ENCODE measurements at places on chromosomes 5 and 9.

DNA sequence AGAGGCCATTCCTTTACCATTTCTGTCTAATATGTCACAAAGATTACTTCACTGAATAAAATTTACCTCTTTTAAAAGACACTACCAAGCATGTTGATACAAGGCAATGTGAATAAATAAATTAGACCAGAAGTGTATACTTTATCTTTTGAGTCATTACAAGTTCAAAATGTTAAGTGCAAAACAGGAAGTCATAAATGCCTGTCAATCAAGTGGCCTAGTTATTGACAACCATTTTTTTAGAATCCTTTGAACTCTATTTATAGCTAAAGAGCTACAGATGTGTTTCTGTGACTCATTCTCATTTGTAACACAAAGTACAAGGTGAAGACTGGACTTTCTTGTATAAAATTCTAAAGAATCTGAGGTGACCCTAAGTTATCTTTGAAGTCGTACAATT lies 602.7 kb upstream of the SEMA6A start:
- peak; percentile 85 for DNase-seq

DNA sequence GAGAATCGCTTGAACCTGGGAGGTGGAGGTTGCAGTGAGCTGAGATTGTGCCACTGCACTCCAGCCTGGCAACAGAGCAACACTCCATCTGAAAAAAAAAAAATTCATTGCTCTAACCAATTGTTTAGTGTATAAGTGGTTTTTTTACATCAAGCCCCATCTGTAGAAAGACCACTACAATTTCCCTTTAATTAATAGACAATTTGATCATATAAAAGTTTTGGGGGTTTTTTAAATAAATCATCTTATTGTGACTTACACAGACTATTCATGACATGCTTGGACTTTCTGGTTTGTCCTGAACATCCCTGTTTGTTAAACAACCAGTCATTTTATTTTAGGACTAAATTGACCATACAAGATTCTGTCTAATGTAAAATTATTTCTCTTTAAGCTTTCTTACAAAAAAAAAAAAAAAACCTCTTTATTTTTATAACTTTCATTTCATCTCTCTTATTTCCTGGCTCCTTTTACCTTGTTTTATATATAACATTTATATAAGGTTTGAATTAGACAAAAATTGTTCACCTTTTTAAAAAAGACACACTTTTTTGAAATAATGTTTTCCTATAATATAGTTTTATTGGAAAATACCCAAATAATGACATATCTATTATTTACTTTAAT lies 9.8 kb upstream of the FANCC start:
- DNase-seq, result no peak

DNA sequence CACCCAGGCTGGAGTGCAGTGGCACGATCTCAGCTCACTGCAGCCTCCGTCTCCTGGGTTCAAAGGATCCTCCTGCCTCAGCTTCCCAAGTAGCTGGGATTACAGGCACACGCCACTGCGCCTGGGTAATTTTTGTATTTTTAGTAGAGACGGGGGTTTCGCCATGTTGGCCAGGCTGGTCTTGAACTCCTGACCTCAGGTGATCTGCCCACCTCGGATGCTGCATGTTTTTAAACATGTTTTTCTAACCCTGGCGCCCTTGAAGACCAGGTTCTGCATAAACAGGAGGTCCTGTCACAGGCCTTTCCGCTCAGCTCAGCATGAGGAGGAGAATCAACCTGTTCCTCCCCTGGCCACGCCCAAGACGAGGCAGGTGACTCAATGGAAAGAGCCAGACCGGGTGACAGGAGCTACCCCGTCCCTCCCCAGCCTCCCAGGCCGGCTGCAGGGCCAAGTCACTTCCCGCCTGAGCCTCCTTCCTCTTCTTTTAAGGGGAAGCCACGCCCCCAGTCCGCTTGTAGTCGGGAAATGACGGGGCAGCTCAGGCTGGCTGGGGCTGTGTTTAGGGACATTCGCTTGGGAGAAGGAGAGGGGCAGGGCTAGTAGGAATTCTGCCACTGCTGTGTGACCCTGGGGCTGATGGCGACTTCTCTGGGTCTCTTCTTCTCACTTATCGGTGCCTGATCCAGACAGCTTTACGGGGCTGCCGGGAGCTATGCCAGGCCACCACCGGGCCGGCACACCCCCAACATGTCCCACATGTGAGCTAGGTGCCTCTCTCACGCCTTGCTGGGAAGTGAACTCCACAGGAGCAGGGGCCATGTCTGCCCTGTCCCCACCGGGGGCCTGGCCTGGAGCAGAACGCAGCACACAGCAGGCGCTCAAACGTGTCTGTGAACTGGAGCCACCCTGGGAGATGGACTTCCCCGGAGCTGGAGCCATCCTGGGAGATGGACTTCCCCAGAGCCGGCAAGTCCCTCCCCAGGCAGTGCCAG lies 6.1 kb downstream of the NOTCH1 start:
- peak; percentile 90 for DNase-seq

DNA sequence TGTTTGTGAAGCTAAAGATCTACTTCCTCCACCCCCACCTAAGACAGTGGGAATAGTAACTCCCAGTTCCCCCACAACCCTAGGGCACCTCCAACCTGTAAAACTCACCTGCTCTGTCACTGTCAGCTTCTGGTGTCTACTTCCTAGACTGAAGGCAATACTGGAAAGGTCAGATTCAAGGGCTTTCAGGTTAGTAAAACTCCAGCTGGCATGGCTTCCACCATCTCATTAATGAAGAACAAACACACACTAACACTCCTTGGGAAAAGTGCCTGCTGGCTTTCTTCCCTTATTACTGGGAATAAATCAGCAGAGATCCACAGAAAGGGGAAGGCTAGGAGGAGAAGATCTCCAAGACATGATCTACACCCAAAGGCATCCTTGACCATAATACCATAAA lies 109.9 kb downstream of the TMEM174 start:
- DNase-seq, result no peak

- DNase-seq, result no peak
Measured at GRCh38 chr5:111236995-111237394, 12.8 kb downstream of the CAMK4 start.

GRCh38 chr9:12798066-12798770 lies 23.4 kb downstream of the LURAP1L start:
- no peak for DNase-seq

GRCh38 chr5:32975656-32976375 lies 264.7 kb downstream of the NPR3 start:
- no peak for DNase-seq

- DNase-seq, result no peak
Measured at GRCh38 chr5:35947085-35947484, 8.7 kb upstream of the CAPSL start.

GRCh38 chr9:5851445-5851844 lies 18.5 kb upstream of the ERMP1 start:
- no peak for DNase-seq

DNA sequence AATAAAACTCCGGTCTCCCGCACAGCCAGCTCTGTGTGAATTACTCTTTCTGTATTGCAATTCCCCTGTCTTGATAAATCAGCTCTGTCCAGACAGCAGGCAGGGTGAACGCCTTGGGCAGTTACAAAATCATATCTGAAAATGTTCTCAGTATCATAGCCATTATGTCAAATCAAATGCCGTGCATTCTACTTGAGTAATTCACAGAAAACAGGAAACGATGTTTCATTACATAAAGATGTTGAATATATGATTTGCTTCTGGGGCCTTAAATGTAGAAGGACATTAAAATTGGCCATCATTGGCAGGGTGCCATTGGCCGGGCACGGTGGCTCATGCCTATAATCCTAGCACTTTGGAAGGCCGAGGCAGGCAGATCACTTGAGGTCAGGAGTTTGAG lies 8.5 kb downstream of the POLR3G start:
- no peak for DNase-seq

GRCh38 chr9:135903786-135904520 lies 3.4 kb downstream of the CAMSAP1 start:
- no peak for DNase-seq

GRCh38 chr5:128895122-128895521 lies 70.2 kb upstream of the SLC27A6 start:
- no peak for DNase-seq

DNA sequence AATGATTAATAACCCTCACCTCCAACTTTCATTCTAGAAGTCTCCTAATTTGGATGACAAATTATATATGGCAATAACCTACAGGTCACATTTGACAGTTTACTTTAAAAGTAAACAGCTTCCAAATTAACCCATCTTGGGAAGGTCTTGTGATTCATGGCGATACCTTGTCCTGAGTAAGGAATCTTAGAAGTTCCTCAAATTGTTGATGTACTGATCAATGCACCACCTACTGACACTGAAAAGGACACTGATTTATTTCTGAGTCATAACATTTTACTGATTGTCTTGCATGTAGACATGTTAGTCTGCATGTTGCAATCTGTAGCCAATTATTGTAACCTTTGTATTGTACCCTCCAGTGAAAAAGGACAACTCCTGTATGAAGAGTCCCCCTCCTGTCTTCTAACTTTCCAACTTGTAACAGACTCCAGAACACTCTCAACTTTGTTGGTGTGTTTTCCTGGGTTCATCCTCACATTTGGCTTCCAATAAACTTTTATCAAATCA lies 16.0 kb upstream of the SLC22A5 start:
- DNase-seq, result no peak

- no peak for DNase-seq
Measured at GRCh38 chr5:116669261-116670031, 94.8 kb upstream of the SEMA6A start.

- no peak for DNase-seq
Measured at GRCh38 chr9:99466104-99466503, 244.0 kb downstream of the SEC61B start.

GRCh38 chr5:17302604-17303003 lies 85.2 kb downstream of the BASP1 start:
- no peak for DNase-seq

GRCh38 chr5:127649018-127649439 lies at the start of gene CTXN3:
TSS of gene CTXN3 (plus strand) at chr5:127649082. CDS start at chr5:127657522, 8,440 bp downstream.
- no peak for DNase-seq

DNA sequence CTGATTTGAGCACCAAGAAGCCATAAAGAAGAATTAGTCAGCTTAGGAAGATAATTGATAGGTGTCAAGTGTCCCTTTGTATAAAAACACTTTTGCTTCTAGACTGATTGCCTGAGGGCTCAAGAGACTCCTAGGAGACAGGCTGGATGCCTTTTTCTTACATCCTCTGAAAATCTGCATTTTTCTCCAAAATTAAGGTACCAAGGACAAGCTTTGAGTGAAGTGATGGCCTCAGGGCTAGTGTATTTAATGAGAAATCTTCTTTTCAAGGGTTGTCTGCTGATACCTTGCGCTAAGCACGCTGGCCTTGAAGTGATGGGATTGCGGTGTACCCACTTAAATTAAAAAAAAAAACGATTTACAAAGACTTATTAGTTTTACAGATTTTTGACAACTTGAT lies 304.0 kb downstream of the TLR4 start:
- no peak for DNase-seq

DNA sequence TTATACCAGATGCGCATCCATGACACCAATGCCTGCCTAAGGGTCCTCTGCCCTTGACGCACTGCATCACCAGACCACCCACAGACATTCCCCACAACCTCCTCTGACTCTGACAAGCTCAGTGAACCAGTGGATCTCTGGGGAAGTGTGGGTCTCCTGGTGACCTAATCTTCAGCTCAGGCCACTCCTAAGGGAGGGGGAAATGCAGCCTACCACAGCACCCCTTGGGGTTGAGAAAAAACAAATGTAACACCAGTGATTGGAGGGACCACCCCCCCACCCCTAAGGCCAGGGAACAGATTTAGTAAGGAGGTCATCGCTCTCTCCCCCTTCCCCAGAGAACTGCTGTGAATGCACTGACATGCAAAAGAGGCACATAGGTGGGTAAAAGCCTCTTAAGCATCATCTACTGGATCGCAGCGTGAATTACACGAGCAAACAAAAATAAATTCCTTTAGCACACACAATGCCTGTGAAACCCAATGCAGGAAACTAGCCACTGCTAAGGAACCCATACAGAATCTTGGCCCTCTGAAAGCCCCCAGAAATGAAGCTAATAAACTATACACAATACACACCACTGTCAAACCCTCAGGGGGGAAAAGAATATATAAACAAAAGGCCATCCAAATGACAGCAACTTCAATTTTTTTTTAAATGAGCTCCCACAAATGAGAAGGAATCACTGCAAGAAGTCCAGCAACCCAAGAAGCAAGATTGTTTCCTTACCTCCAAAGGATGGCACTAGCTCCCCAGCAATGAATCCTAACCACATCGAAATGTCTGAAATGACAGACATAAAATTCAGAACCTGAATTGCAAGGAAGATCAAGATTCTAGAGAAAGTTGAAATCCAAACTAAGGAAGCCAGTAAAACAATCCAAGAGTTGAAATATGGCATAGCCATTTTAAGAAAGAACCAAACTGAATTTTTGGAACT lies 513.7 kb upstream of the PTGER4 start:
- no peak for DNase-seq

DNA sequence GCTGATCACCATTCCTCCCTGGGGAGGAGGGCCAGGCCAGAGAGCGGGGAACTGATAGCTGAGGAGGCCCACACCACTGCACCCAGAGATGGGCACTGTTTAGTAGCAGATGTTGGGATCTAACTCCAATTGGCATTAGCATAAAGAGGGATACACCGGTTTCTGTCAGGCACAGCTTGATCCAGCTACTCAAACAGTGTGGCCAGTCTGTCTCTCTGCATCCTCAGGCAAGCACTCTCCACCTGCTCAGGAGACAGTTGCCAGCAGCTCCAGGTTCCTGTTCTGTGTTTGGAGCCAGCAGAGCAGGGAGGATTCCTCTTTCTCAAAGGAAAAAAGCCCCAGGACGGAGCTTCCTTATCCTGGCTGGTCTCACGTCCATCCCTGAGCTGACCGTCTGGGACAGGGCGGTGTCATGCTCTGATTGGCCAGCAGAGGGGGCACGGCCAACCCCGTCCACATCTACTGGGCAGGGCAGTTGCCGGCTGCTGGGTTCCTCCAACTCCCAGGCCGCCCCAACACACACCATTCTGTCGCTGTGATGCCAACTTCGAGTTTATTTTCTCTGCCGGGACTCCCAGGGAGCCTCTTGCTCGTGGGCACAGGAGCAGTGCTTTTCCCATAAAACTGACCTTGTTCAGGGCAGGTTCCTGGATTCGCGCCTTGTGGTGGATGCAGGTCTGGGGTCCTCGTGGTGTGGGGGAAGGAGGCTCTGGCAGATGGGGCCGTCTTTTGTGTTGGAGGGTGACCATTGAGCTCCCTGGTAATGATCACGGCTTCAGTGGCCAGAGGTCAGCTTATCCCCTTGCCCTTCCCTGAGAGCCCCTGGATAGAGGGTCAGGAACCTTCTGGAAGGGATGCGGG lies 47.9 kb downstream of the COL5A1 start:
- DNase-seq, result peak; percentile 34

- DNase-seq, result no peak
Measured at GRCh38 chr5:113176196-113176595, 199.6 kb downstream of the DCP2 start.

- DNase-seq, result no peak
Measured at GRCh38 chr5:168808051-168808616, 229.0 kb upstream of the PANK3 start.

- no peak for DNase-seq
Measured at GRCh38 chr9:21996858-21997257, 2.3 kb downstream of the CDKN2B-AS1 start.

DNA sequence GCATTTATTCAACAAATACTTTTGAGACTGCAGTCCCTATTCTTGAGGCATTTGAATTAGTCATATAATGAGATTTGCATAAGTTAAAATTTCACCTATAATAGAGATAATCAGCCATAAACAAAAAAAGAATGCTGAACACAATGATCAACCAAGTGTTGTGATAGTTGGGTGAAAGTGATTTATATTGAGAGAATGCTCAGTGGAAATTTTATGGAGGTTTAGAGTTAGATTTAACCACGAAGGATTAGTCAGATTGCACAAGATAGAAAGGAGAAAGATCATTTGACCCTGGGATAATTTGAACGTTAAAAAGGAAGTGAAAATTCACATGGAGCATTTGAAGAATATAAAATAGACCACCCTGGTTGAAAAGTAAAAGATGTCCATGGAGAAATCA lies 356.2 kb downstream of the NPR3 start:
- DNase-seq, result no peak

Data from SW480 (cell line).